ENCODE measurements at places on chromosomes 2 and 18.

DNA sequence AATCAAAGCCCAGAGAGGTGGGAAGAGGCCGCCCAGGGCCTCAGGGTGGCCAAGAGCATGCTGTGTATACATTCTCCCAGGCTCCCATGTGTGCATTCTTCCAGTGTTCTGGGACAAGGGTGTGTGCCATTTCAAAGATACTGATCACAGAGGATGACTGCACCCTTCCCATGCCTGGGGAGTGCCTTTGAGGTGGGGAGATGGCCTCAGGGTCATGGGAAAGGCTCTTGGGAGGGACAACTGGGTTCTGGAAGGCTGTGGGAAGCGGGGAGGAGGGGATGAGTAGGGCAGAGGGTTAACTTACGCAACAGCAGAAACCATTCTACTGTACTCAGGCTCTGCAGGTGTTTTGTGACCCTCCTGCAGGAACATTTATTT lies 40.9 kb downstream of the KLHL29 start:
- no peak for DNase-seq

GRCh38 chr2:96875498-96876268 lies 5.8 kb upstream of the SEMA4C start:
- DNase-seq = no peak

GRCh38 chr2:26570083-26570430 lies 71.1 kb downstream of the CIB4 start:
- no peak for DNase-seq

DNA sequence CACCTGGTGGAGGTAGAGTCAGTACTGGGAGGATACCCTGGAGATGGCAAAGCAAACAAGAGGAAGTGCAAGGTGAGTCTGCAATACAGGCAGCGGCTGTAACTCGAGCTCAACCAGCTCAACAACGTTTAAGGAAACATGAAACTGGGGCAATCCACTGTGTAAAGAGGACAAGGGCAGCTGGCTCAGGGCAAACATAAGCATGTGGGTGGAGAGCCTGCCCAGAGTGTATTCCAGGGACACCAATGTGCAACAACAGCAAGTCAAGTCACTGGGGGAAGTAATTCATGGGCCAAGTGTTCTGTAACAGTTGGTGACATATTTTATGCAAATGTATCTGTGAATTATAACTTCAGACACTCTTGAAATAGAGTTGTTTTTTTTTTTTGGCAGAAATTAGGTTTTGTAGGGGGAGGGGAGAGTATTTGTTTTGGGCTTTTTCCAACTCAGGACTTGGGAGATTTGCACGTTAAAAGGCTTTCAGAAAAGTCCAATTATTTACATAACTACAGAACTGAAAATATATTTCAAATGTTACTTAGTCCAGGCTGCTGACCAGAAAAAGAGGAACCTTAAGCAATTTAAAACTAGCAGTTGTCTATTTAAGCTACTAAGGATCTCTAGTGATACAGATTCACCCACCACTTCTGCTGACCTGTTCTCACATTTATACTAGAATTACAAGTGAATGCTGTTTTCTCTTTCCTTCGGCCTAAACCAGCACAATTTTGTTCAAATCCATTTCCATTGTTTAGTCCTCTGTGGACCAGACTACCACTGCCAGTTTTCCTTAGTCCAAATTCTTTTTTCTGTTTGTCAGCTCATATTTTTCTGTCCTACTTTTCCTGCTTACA lies 18.6 kb downstream of the NRXN1 start:
- DNase-seq = no peak

- no peak for DNase-seq
These were observed 40.0 kb downstream of the FAM228A start for GRCh38 chr2:24214880-24215279.

DNA sequence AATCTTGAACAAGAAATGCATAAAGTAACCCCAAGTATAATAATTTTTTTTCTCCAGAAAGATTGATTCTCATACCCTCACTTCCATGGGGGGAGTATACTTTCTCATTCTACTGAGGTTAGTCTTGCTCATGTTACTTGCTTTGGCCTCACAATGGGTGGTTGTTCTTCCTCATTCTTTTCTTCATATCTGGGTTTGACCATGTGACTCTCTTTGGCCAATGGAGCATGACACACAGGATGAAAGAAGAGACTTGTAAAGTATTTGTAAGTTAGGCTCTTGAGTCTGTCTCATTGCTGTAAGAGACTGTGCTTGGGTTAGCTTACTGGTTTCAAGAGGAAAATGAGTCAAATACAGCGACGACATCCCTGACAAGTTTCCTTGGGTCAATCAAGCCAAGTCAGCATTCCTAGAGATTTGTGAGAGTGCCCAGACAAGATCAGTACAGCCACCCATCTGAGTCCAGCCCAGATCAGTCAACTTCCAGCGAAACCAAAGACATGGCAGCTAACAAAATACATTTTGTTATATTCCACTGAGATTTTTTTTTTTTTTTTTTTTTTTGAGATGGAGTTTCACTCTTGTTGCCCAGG lies 970.2 kb downstream of the BCL11A start:
- no peak for DNase-seq

DNA sequence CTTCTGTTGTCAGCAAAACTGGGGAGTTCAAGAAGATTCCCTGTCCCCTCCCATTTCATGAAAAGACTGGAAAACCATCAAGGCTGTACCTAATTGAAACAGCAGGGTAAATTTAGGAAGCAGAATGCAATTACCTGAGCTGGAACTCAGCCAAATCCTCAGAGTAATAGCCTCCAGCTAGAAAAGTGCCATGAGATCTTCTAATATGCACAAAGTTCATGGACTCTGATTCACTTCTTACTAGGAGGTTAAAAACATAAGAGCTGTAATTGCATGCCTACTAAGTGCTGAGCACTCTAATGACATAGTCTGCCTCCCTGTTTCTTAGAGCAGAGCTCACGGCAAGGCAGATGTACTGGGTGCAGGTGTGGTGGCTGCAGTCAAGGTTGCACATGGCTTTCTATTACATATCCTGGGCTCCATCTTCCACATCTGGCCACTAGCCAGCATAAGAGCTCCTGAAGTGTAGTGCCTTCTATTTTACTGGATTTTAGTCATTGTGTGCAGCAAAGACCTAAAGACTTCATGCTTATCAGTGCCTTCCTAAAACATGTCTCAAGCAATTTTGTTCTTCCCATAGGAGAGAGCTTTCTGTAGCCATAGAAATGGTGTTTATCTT lies 341.7 kb downstream of the PTPRM start:
- DNase-seq = no peak

GRCh38 chr2:190184460-190184859 lies 121.9 kb upstream of the MSTN start:
- no peak for DNase-seq

DNA sequence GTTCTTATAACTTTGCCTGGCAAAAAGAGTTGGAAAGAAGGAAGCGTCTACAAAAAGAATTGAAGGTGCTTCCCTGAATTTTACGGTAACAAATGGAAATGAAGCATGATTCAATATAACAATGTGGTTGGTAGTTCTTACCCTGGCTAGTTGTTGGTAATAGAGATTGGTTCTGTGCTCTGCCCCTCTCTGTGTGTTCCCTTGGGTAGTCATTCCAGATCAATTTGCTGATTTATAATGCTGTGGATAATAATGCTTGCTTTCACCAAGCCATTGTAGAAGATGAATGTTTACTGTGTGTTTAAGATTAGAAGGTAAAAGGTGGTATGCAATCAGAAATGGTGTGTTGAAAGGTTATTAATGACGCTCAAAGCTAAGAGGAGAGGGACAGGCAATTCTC lies 577.8 kb upstream of the NXPH2 start:
- no peak for DNase-seq

DNA sequence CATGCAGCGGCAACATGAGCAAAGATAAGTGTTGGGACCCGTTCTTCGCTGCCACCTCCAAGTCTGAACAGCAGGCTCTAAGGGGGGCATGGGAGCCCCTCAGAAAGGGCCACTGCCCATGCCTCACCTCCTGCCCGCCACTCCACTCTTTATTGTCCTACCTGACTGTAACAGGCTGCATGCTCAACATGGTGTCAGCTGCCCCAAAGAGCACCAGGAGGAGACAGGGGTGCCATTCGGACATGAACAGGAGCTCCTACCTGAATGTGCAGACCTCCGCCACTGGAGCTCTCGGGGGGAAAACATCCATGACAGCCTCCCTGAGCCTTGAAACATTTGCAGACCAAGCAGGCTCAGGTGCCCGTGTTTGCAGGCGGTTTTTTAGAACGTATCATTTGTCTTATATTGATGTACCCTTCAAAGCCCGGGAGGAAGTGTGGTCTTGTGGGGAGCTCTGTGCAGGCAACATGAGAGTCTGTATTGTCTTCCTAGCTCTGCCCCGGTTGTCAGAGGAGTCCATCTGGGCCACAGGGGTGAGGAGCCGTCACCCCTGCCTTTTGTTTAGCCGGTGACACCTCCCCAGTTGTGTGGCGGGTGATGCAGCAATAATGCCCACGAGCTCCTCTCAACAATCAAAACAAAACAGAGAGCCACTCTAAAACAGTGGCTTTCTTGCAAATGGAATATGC lies 35.1 kb upstream of the CD8A start:
- DNase-seq = no peak

GRCh38 chr2:241443486-241444223 lies 64.7 kb downstream of the STK25 start:
- DNase-seq = no peak

DNA sequence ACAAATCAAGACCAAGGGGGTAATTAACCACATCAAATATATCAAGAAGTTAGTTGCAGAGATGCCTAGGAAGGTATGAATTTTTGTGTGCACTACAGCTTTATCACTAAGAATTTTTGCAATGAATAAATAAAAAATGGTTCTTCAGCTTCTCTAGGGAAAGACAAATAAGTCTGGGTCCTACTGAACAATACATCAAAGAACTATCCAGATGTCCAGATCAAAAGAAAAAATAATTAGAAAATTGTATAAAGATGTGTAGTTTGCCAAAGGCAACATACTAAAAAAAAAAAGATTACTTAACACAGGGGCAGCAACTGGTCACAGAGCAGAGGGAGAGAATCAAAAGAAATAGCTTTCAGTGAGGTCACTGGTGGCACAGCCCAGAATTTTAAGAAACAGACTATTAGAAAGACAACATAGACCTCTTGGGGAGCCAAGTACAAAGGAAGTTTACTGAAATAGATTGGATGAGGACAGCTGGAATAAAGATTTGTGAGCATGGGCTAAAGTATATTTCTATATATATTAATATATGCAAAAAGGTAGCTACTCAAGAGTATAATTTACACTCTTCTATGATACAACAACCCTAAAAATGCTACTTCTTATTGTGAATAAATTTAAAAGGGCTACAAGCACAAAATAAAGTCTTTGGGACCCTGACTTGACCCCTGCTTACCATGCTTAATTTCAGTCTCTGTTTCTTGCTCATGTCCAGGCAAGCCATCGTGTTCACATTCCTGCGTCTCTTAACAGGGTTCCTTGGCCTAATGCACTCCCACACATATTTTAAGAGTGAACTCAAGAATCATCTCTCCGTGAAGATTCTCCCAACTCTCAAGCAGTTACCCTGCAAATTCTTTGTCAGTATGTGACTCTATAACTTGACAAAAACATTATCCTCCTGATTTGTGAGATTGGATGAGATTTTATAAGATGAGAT lies 99.0 kb upstream of the GRB14 start:
- DNase-seq = no peak

- DNase-seq = no peak
These were observed 160.3 kb downstream of the CSRNP3 start for GRCh38 chr2:165629776-165630175.

- DNase-seq = peak; percentile 18
These were observed 301.1 kb upstream of the SMIM21 start for GRCh38 chr18:75728621-75729020.

GRCh38 chr2:233773854-233774253 lies 4.3 kb upstream of the MROH2A start:
- no peak for DNase-seq

Measured in stromal cell of bone marrow (primary cell).